Articular chondrocyte of knee joint (primary cell): ENCODE measurements at places on chromosomes 13 and 19. TPM values are rescaled to one million over a fixed set of nuclear protein-coding genes. Genes with fewer than 3 reads are reported as not detected.

Gene CEACAM7
- not detected in 2 replicates for total RNA-seq

Gene SLITRK6
- total RNA-seq, result 0.13 and 0.32 TPM in 2 replicates

Gene ZNF610
- total RNA-seq, result 3.7 and 9.1 TPM in 2 replicates

Gene FXYD7
- total RNA-seq, result not detected in 2 replicates

Gene PGLYRP2
- total RNA-seq, result not detected in 2 replicates

Gene SYNGR4
- not detected in 2 replicates for total RNA-seq

Gene ZNF560
- total RNA-seq, result 0.39 and 1.4 TPM in 2 replicates

Gene SIRT2
- total RNA-seq, result 41.7 and 49.8 TPM in 2 replicates

Gene CAPN12
- total RNA-seq, result 0.13 and 0.43 TPM in 2 replicates

Gene PEG3
- 5.9 and 11.8 TPM in 2 replicates for total RNA-seq

Gene ATXN8OS
- total RNA-seq, result not detected in 2 replicates

Gene IZUMO2
- not detected in 2 replicates for total RNA-seq

Gene DCLK1
- 2.2 and 3.8 TPM in 2 replicates for total RNA-seq

Gene KCNN4
- 3.9 and 6.1 TPM in 2 replicates for total RNA-seq

Gene CADM4
- total RNA-seq, result 0.26 and 0.43 TPM in 2 replicates

Gene EHD2
- total RNA-seq, result 124 and 147 TPM in 2 replicates

Gene CIC
- total RNA-seq, result 24.4 and 24.6 TPM in 2 replicates

Gene ELSPBP1
- total RNA-seq, result not detected in 2 replicates

Gene ATP8B3
- 3.5 and 3.8 TPM in 2 replicates for total RNA-seq

Gene PLK5
- not detected in 2 replicates for total RNA-seq

Gene TNNT1
- total RNA-seq, result 1.9 and 7.8 TPM in 2 replicates

Gene LRRC63
- total RNA-seq, result not detected in 2 replicates

Gene RDH8
- total RNA-seq, result not detected in 2 replicates

Gene ZNF570
- 12.3 and 14.3 TPM in 2 replicates for total RNA-seq

Gene KIR2DL4
- not detected in 2 replicates for total RNA-seq

Gene SULT2A1
- total RNA-seq, result not detected in 2 replicates

Gene TRMT1
- 18.8 and 21.3 TPM in 2 replicates for total RNA-seq

Gene CRB3
- 0.32 TPM in 1 of 2 replicates, not detected in the other for total RNA-seq

Gene MBD3L2
- not detected in 2 replicates for total RNA-seq

Gene LENG9
- total RNA-seq, result 7.5 and 8.5 TPM in 2 replicates

Gene PCDH8
- not detected in 2 replicates for total RNA-seq

Gene FLT3
- total RNA-seq, result not detected in 2 replicates
